Small intestine (tissue), 16 donors: ENCODE measurements at places on chromosomes 12 and 14. TPM values are rescaled to one million over a fixed set of nuclear protein-coding genes. Genes with fewer than 3 reads are reported as not detected.

DNA sequence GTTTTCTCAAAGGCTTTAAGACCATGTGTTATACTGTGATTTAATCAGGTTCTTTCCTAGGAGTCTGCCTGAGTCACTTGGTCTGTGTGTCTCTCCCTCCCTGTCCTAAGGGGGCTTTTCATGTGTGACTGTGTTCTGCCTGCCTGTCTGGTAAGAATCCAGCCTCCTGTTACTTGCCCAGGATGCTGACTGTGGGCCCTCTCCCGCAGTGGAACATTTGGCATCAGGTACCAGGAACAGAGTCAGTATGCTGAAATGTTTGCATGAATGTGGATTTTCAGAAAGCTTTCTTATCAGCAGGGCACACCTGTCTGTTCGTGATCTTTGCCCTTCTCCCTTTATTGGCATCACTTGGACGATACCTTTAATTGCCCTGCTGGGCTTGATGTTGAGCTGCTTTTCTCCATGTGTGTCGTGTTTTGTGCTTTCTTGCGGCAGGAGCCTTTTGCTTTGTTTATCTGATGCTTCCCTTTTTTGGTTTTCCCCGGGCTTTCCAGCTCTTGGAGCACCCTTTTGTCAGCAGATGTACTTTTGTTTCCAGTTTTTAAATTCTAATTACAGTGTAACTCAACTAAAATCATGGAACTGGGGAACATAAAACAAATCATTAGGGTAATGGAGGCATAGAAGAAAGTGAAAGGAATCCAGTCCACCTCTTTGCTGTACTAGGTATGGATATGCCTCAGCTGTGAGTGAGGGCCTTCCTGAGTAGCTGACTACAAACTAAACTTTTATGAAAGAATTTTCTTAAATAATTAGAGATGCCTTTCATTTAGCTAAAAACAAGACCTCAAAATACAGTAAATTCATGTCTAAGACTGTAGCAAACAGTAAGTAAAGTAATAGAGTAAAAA is 72.5 kb downstream of the TRAF3 start:
- H3K27me3 ChIP-seq: no peaks in the 10 kb centered on the region
- peak; percentile 89 for DNase-seq
- peaks cover 10% of the 10 kb centered on the region for H3K4me1 ChIP-seq
- no peaks in the 10 kb centered on the region for H3K36me3 ChIP-seq
- H3K4me3 ChIP-seq: no peak overlapping the region

DNA sequence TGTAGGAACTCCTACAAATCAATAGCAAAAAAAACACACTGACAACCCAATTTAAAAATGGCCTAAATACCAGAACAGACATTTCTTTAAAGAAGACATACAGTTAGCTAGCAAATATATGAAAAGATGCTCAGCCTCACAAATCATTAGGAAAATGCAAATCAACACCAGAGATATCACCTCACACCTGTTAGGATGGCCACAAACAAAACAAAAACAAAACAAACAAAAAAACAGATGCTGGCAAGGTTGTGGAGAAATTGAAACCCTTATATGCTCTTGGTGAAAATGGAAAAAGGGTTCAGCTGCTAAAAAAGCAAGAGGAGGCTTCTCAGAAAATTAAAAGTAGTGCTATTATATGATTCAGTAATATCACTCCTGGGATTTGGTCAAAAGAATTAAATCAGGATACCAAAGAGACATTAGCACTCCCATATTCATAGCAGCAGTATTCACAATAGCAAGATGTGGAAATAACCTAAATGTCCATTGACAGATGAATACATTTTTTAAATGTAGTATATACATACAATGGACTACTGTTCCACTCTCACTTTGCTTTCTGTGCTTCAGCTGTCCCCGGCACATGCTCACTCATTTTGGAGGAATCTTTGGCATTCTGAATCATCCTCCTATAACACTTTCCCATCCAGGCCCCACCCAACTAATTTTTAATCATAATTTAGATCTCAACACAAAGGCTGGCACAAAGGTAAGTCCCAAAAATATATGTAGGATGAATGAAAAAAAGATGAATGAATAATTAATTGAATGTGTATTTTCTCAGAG is 99.1 kb downstream of the SYT1 start:
- H3K27ac ChIP-seq: no peak overlapping the region
- no peaks in the 10 kb centered on the region for H3K4me1 ChIP-seq
- no peak overlapping the region for H3K4me3 ChIP-seq
- no peaks in the 10 kb centered on the region for H3K27me3 ChIP-seq
- H3K36me3 ChIP-seq: no peaks in the 10 kb centered on the region
- no peak for DNase-seq

GRCh38 chr14:64137657-64138290 is 156.4 kb downstream of the ESR2 start:
- no peaks in the 10 kb centered on the region for H3K27me3 ChIP-seq
- no peak overlapping the region for H3K4me3 ChIP-seq
- H3K27ac ChIP-seq: no peak overlapping the region
- H3K36me3 ChIP-seq: peaks cover 17% of the 10 kb centered on the region

Gene IAPP
- polyA plus RNA-seq: not detected

Gene NGB
- 0.81 TPM for polyA plus RNA-seq
